Lung microvascular endothelial cell (primary cell): ENCODE measurements at places on chromosomes 2 and 18. TPM values are rescaled to one million over a fixed set of nuclear protein-coding genes. Genes with fewer than 3 reads are reported as not detected.

ASIC4 gene
- not detected in 2 replicates for total RNA-seq

RTP5 gene
- total RNA-seq: not detected in 2 replicates

LAMA1 gene
- 0.20 and 0.22 TPM in 2 replicates for total RNA-seq

LRRTM4 gene
- total RNA-seq: not detected in 2 replicates

UGT1A8 gene
- not detected in 2 replicates for total RNA-seq

ABCB11 gene
- total RNA-seq: under 0.01 TPM in 1 of 2 replicates, not detected in the other

ZSWIM2 gene
- not detected in 2 replicates for total RNA-seq

MRPS9 gene
- 15.5 and 16.3 TPM in 2 replicates for total RNA-seq

GALNT5 gene
- total RNA-seq: under 0.01 TPM in 1 of 2 replicates, not detected in the other
